NT2/D1 (cell line): ENCODE measurements at places on chromosomes 2 and 18.

GRCh38 chr2:100380681-100381080 is 36.8 kb downstream of the CHST10 start:
- DNase-seq: no peak

GRCh38 chr2:222159221-222159620 is 139.6 kb downstream of the PAX3 start:
- DNase-seq: no peak

- no peak for DNase-seq
Measured at GRCh38 chr2:130391872-130392670, 36.2 kb downstream of the PTPN18 start.

- no peak for DNase-seq
Measured at GRCh38 chr2:171655586-171655985, 31.7 kb upstream of the DYNC1I2 start.

DNA sequence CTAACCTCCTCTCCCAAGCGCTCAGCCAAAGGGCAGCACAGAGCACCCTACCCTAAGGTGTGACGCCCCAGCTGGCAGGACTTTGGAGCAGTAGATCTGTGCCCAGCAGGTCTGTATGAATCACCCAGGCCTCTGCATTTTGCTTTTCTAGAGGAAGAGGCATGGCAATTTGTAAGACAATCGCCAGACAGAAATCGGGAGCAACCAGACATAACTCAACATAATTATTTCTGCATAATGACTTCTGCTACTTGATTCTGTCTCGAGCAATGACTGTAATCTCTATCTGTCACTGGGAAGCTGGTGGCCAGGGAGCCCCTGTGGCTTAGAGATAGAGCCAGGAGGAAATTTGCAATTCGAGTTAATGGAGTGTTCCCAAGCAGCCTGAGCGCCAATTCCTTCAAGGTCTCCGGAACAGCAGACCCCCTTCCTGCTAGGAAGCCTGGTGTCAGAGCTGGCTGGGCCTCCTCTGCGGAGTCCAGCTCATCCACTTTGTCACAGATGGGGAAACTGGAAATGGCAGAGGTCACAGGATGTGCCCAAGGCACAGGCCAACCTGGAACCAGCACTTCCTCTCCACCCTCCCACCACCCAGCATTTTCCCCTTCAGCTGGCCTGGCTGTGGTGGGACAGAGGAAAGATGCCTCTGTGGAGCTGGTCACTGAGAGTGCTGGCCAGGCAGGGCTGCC is 55.0 kb downstream of the ODC1 start:
- DNase-seq: peak; percentile 47

- no peak for DNase-seq
Measured at GRCh38 chr2:113985554-113986397, 95.9 kb downstream of the ACTR3 start.

DNA sequence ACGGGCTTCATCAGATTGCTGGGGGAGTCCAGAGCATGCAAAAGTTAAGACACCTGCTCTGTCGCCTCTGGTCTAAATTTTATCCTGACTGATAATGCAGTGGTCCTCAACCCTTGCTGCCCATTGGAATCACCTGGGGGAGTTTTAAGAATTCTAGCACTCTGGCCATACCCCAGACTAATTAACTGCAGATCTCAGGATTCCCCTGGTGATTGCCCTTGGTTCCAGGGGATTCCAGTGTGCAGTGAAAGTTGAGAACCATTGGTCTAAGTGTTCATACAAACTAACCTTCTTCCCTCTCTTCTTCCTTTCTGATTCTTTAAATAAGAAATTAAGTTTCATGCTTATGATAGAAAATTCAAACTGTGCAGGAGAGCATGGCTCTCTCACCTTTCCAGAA is 105.7 kb upstream of the MGAT5 start:
- no peak for DNase-seq

- no peak for DNase-seq
Measured at GRCh38 chr2:207332480-207333212, 166.9 kb upstream of the KLF7 start.

- DNase-seq: no peak
Measured at GRCh38 chr2:37657471-37657870, 14.0 kb downstream of the CDC42EP3 start.

DNA sequence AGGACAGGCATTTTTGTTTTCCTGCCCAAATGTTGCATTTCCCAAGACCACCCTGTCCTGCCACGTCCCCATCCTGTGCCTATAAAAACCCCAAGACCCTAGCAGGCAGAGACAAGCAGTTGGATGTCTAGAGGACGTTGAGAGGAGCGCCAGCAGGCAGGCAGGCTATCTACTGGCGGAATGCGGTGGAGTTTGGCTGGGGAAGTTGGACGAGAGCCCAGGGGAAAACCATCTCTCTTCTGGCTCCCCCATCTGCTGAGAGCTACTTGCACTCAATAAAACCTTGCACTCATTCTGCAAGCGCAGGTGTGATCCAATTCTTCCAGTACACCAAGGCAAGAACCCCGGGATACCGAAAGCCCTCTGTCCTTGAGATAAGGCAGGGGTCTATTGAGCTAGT is 72.5 kb downstream of the ARL6IP6 start:
- DNase-seq: no peak

- no peak for DNase-seq
Measured at GRCh38 chr2:217915706-217916105, 87.1 kb downstream of the TNS1 start.

DNA sequence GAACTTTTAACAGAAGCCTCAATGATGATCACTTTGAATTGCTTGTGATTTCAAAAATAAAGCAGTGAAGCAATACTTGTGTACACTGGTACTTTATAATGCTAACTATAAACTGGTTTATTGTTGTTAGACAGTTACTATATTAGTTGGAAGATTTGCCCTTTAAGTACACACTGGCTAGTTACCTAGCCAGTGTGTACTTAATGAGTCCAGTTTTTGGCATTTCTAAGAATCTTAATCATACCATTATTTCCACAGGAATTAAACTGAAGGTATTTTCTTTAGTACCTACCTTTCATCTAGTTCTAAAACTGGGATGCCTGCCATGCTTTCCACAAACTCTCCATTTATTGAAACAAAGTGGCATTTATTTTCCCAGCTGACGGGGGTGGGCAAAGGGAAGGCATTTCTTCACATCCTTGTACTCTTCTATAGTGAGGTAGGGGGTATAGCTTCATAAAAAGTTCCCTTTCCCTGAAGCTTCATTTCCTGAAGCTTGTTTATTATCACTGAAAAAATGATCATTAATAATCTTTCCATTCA is 49.9 kb downstream of the UGP2 start:
- DNase-seq: no peak

DNA sequence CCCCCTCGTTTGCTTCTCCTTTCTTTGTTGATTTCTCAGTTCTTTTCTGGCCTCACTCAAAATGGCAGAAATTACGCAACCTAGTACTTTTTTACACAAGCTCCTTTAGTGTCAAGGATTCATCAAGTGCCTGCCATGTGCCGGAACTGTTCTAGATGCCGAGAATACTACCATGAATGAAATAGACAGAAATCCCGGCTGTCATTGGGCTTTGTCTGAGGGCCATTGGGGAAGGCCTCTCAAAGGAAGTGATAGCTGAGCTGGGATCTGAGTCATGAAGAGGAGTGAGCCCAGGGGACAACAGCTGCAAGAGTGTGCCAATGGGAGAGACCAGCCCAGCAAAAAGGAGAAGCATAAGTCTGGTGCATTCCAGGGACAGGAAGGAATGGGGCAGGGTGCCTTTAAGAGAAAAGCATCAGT is 34.3 kb upstream of the PPP1CB start:
- DNase-seq: no peak

- DNase-seq: no peak
Measured at GRCh38 chr2:150787353-150788093, 300.1 kb upstream of the RND3 start.

GRCh38 chr2:11203480-11203879 is 48.2 kb downstream of the SLC66A3 start:
- DNase-seq: no peak

- DNase-seq: no peak
Measured at GRCh38 chr2:11388262-11389051, 44.0 kb upstream of the ROCK2 start.

DNA sequence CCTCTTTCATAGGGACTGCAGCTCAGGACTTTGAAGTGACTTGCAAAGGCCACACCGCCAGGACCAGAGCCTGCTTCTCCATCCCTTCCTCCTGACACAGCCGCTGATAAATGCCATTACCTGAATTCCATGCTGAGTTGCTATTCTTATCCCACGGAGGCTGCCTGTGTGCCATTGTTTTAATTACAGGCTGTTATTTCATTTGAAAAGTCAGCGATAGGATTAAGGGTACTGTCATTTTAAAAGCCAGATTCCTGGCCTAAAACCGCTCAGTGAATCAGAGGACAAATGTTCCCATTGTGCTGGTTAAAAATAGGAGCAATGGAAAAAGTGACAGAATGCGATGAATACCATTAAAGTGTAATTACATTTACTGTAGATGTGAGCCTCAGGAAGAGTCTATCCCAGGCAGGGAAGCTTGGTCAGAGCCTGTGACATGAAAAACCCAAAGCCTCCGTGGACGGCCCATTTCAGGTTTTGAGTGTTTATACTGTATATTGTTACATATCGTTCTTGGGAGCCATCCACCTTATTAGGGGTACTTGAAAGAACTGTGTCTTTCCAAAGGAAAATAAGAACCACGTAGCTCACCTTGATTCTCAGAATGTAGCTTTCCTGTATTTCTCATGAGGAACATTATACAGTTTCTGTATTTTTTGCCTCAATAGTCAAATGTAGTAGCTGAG is 41.3 kb downstream of the PDCL3 start:
- peak; percentile 47 for DNase-seq

DNA sequence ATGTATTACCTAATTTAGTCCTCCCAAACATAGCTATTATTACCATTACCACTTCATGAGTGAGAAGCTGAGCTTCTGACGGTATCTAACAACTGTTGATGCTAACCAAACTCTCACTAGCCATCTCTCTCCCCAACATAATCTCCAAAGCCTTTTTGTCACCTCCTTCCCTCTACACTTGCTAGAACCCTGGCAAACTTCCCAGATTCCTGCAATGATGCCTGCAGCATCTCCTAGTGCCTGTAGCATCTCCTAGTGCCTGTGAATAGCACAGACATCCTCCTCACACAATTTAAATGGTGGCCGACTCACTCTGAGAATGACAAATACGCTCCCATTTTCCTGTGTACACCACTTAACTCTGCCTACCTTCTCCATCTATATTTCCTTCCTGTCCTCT is 126.7 kb downstream of the STK39 start:
- no peak for DNase-seq

GRCh38 chr18:44393406-44393805 is 287.3 kb upstream of the SETBP1 start:
- no peak for DNase-seq

GRCh38 chr2:177952151-177952550 is 120.4 kb downstream of the PDE11A start:
- DNase-seq: no peak

DNA sequence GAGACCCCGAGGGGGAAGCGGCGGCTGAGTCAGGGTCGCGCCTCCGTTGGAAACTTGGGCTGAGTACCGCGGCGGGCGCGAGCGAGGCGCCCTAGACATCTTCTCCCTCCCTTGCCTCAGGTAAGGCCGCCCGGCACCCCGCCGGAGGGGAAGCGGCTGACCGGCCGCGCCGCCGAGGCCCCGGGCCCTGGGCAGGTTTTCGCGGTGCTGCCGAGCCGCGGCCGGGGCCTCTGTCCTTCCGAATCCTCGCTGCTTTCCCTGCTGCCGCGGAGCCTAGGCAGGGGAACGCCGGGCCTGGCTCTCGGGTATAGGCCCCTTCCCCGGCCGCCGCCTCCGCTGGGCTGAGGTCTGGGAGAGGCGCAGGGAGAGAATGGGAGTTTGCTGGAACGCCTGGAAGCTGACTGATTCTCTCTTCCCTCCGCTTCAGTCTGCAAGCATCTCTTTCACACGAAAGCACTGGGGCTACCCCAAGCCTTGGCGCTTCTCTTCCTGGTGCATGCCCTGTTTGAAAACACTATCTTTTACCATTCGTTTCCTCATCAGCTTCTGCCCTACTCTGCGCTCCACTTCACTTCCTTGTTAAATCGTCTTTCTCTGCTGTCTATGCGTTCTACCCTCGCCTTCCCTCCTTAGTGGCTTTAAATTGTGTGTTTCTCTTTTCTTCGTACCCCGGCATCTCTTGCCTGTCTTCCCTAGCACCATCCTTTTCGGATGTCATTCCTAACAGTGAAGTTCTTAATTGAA is 652 bp downstream of the PPM1B start:
- no peak for DNase-seq

DNA sequence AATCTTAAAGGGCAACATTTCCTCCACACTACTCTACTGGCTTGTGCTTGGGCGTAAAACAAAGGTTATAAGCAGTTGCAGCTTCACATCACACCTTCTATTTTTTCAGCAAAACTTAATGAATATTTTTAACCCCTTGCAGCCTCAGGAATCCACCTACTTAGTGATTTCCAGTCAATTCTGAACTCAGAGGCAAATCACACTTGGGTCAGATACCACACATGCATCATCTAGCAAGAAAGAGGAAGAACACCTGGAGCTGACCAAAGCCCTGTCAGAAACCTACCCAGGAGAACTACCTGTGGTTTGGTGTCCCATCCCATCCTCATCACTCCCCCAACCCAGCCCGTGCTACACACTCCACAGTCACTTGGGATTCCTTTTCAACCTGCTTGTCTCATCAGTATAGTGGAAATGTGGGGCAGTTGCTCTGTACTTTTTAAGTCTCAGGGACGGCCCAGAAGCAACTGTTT is 25.5 kb downstream of the PIAS2 start:
- DNase-seq: no peak

DNA sequence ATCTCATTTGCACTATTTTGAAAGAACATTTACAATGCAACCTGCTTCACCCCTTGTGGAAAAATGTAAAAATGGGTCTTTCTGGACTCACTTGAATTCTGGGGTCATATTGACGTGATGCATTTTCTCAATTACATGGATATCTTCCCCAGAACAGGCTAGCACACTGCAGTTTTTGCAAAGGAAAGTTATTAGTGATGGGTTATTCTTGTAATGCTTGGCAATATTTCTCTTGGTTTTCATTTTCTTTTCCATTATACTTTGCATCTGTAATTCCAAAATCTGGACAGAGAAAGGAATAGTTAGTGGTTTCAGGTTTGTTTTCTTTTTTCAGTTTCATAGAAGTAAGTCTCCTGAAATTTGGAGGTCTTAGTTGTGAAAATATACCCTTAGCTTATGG is 24.8 kb upstream of the FAP start:
- DNase-seq: no peak

DNA sequence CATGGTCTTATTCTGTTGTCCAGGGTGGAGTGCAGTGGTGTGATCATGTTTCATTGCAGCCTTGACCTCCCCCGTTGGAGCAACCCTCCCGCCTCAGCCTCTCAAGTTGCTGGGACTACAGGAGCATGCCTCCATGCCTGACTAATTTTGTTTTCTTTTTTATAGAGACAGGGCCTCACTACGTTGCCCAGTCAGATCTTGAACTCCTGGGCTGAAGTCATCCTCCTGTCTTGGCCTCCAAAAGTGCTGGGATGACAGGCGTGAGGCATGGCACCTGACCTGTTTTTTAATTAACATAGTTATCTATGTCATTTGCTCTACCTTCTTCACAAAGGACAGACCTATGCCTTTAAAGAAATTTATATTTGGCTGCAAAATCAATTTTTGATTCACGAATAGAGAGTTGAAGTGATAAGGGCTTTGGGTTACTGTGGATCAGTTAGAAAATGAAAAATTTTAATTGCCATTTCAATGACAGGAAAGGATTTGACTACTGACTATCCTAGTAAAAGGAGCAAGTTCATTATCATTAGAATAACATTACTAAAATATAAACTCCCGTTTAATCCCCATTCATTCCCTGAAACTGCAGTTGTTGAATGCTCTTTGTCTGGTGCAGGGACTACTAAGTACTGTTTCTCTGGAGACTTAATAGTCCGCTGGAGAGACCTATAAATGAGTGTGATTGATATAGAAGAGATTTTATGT is 3.7 kb downstream of the RNF138 start:
- DNase-seq: no peak
